ENCODE measurements at places on chromosomes 4 and X. TPM values are rescaled to one million over a fixed set of nuclear protein-coding genes. Genes with fewer than 3 reads are reported as not detected.

PLP1 gene
- total RNA-seq: not detected

KCND1 gene
- 1.6 TPM for total RNA-seq

SLC30A9 gene
- total RNA-seq: 64.5 TPM

POLN gene
- total RNA-seq: 0.07 TPM

MAGEC3 gene
- total RNA-seq: not detected

HTR2C gene
- total RNA-seq: not detected

BTC gene
- total RNA-seq: 9.9 TPM

GAGE12H gene
- total RNA-seq: not detected

TRAPPC2 gene
- total RNA-seq: 19.7 TPM

GATA1 gene
- total RNA-seq: not detected

MAGED4 gene
- 32.5 TPM for total RNA-seq

FAM149A gene
- total RNA-seq: 22.9 TPM

FMR1 gene
- total RNA-seq: 22.5 TPM

Measured in kidney epithelial cell (primary cell).